ENCODE measurements at places on chromosomes 7 and 10.
A peak's percentile ranks its signal among the peaks of the same experiment; 100 is the strongest.

DNA sequence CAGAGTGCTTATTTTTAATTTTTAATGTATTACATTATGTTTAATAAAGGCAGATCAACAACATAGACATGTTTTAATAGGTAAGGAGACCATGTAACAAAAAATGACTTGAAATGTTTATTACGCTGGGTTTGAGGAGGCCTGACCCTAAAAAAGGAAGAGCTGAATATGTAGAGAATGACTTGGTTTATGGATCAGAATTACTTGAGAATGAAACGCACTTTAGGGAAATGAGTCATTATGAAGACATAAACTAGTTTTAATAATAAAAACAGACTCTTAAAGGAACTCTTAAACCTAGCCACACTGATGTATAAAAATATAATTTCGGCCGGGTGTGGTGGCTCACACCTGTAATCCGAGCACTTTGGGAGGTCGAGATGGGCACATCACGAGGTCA, 56.5 kb downstream of the CTTNBP2 start:
- no peak for DNase-seq

- DNase-seq = no peak
These were observed 378.5 kb downstream of the CCSER2 start for GRCh38 chr10:84706875-84707274.

DNA sequence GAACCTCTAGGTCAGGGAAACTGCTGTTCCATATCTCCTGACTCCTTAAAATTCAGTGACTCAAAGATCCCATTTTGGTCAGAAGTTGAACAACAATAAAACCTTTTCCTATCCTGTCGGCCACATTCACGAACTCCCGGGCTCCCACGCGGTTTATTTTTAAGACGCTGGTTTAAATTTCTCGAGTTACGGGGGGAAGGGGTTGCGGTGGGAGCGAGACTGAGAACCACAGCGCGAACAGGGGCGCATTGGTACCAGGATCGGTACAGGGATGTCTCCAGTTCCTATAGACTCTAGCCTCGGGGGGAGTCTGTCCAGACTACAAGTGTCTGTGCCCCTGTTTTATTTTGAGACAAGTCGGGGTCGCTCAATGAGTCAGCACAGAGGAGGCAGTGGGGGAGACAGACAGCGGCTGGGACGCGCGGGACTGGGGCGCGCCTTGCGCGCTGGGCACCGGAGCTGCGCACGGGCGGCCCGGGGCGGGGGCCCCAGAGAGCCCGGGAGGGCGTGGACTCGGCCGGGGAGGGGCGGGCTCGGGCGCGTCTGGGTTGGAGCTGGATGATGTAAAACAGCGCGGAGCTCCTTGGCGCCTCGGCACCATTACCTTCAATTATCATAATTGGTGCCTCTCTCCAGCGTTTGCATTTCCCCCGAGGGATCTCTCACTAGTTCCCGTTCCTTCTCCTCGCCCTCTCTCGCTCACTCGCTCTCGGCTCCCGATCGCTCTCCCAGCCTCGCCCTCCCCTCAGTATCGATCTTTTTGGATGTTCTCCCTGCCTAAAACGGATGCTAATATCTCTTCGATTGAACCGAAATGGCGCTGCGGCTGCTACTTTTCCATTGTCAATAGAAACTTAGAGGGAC, 8.7 kb upstream of the BAMBI start:
- DNase-seq = no peak

- DNase-seq = peak; percentile 5
These were observed 16.9 kb upstream of the PALD1 start for GRCh38 chr10:70461397-70462348.

GRCh38 chr7:96415293-96415940, 93.5 kb upstream of the SLC25A13 start:
- DNase-seq = no peak

- no peak for DNase-seq
These were observed 210.2 kb upstream of the ADARB2 start for GRCh38 chr10:1947464-1948003.

DNA sequence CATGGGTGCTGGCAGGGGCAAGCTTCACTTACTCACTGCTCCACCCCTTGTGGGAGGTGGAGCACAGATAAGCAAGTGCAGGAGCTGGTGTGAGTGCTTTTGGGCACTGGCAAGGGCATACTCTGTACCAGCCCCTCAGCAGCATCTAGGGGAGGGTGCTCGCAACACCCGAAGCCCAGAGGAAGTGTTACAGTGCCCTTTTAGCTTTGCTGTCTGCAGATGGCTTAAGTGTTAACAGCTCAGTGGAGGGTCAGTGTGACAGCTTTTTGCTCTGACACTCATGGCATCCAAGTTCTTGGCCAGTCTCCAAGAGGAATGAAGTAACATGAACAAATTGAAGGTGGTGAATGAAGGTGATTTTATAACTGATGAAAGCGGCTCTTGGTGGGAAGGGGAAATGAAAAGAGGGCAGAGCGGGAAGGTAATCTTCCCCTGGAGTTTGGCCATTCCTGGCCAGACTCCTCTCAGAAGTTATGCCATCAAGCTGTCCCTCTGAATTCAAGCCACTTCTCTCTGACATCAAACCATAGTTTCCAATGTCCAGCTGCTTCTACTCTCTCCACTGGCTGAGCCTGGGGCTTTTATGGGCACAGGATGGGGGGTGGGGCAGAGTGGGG, 862.5 kb downstream of the KCNMA1 start:
- DNase-seq = no peak

DNA sequence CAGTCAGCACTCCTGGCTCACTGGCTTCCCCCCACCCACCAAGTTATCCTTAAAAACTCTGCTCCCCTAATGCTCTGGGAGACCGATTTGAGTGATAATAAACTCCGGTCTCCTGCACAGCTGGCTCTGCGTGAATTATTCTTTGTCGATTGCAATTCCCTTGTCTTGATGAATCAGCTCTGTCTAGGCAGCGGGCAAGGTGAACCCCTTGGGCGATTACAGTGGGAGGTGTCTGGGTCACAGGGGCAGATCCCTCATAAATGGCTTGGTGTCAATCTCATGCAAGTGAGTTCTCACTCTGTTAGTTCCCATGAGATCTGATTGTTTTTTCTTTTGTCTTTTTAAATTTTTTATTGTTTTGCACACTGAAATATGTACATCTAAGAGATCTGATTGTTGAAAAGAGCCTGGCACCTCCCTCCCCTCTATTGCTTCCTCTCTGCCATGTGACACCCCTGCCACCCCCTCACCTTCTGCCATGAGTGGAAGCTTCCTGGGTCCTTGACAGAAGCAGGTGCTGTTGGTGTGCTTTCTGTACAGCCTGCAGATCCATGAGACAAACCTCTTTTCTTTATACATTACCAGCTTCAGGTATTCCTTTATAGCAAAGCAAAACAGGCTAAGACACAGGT, 20.5 kb downstream of the OTUD1 start:
- DNase-seq = no peak

- DNase-seq = no peak
These were observed 21.4 kb downstream of the GPR146 start for GRCh38 chr7:1065585-1066241.

GRCh38 chr10:72173619-72174296, 42.1 kb upstream of the ANAPC16 start:
- DNase-seq = no peak

GRCh38 chr7:42227541-42227935, 9.5 kb downstream of the GLI3 start:
- no peak for DNase-seq

DNA sequence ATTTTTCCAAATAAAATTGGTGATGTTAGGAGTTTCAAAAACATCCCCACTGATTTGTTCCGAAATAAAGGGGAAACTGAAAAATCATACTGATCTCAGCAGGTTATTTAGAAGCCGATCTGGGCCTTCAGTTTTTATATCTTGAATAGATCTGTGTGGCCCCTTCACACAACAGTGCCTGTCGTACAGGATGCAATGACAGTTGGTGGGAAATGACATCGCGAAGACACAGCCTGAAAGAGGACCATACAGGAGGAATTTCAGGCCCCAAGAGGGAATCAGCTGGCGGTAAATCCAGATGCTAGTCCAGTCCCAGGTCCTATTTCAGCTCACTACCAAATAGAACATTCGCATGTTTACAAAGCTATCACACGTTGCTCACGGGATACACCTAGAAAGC, 3.0 kb downstream of the H2BK1 start:
- DNase-seq = no peak

- DNase-seq = no peak
These were observed 597.5 kb upstream of the PFKP start for GRCh38 chr10:2469802-2470201.

GRCh38 chr7:79997345-79997744, 137.3 kb upstream of the GNAI1 start:
- no peak for DNase-seq

DNA sequence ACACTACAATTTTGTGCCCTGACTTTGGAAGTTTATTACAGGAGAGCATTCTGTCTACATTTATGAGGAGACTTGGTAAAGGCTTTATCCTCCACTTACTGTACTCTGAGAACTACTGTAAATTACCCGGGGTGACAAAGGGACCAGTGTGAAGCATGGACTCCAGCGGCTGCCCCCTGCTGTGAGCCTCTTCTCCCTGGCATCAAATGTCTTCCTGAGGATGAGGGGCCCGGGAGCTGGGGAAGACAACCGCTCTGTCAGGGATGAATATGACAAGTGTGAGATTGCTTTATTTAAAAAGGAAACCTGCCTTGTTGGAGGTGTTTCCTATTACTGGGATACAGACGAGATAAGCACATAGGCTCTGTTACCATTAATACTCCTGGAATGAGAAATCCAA, 714.8 kb downstream of the CCSER2 start:
- no peak for DNase-seq

- DNase-seq = no peak
These were observed 146.3 kb upstream of the SP8 start for GRCh38 chr7:20932785-20933527.

- peak; percentile 54 for DNase-seq
These were observed 31.2 kb downstream of the DYNC2I1 start for GRCh38 chr7:158887594-158887993.

DNA sequence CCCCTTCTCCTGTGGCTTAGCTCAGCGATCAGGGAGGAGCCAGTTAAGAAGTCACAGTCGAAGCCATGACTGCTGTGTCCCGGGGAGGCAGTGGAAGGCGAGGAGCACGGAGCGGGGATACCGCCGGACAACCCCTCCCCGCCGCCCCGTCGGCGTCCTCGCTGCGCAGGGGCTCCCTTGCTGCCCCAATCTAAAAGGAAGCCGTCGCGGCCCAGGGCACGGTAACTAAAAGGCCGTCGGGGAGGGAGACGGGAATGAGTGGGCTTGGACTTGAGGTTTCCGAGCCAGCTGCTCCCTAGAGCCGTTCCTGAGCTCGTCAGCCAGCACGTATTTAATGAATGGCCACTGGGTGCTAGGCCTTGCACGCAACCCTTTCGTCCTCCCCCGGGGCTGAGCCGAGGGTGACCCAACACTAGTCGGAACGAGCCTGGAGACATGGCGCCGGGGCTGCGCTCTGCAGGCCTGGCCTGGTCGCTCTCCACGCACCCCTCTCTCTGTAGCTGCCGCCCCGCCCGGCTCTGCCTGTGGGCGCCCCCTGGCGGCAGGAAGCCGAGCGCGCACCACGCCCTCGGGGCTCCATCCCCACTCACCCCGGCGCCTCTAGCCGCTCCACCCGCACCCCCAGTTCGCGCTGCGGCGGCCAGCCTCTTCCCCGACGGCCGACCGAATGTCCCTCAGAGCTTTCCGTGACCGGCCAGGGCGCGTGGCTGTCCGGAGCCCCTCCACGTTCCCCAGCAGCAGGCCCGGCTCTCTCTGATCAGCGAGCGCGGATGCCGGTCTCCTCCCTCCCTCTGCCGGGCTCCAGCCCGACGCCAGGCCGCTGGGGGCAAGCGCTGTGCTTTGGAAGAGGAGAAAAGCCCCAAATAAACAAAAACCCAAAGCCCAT, 29.3 kb upstream of the KCNK18 start:
- no peak for DNase-seq

DNA sequence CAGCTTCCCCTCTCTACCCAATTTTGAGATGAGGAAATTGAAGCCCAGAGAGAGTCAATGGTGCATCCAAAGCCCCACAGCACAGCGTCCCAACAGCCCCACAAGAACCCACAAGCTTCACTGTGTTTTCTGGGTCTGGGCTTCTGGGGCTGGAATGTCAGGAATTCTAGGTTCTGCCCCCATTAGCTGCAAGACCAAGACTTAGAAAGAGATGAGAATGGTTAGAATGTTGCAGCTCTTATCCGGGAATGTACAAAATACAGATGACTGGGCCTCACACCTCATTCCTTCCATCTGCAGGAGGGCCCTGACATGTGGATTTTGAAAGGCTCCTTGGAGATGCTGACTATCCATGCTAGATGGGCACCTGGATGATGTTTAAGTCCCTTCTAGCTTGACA, 6.0 kb upstream of the SGPL1 start:
- DNase-seq = no peak

GRCh38 chr10:28959850-28960501, 282.7 kb downstream of the BAMBI start:
- no peak for DNase-seq

DNA sequence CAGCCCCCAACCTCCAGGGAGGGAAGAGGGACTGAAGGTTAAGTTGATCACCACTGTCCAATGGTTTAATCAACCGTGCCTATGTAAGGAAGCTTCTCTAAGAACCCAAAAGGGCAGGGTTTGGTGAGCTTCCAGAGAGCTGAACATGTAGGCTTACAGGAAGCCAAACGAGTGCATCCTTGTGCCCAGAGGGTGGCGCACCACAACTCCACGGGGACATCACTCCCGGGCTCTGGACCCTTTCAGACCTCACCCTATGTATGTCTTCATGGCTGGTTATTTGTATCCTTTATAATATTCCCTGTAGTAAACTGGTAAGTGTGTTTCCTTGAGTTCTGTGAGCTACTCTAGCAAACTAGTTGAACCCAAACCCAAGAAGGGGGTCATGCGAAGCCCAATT, 11.5 kb upstream of the NFKB2 start:
- DNase-seq = no peak

DNA sequence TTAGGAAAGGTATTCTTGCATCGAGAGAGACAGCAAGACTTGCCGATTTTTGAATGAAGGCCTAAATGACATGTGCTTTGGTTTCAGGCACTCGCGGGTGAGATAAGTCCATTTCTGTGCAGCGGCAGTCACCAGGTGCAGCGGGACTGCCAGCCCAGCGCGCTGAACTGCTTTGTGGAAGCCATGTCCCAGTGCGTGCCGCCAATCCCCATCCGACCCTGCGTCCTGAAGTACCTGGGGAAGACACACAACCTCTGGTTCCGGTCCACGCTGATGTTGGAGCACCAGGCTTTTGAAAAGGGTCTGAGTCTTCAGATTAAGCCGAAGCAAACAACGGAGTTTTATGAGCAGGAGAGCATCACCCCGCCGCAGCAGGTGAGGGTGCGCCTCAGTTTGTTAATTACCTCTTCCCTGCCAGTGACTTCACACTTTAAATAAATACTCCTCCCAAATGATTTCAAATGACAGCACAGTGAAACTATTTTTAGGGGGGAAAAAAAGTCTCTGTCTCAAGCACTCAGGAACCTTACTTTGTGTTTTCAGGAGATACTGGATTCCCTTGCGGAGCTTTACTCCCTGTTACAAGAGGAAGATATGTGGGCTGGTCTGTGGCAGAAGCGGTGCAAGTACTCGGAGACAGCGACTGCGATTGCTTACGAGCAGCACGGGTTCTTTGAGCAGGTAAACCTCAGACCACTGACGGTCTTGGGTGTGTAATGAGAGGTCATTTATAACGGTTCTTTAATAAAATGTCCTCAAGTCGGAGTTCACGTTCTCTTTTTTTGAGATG, 98.3 kb downstream of the TRRAP start:
- DNase-seq = no peak

GRCh38 chr10:73634421-73634820, 6.9 kb downstream of the MYOZ1 start:
- no peak for DNase-seq

Data from AG09319 (cell line).